ENCODE measurements at places on chromosomes 12 and 14. TPM values are rescaled to one million over a fixed set of nuclear protein-coding genes. Genes with fewer than 3 reads are reported as not detected.

- no peak for DNase-seq
These were observed 17.1 kb downstream of the SLC35F4 start for GRCh38 chr14:57848786-57849185.

ANG gene
- total RNA-seq, result 1.7 TPM

GRCh38 chr14:20657216-20658211 is 16.0 kb upstream of the OR6S1 start:
- DNase-seq, result no peak

ST8SIA1 gene
- 22.0 TPM for total RNA-seq

DNA sequence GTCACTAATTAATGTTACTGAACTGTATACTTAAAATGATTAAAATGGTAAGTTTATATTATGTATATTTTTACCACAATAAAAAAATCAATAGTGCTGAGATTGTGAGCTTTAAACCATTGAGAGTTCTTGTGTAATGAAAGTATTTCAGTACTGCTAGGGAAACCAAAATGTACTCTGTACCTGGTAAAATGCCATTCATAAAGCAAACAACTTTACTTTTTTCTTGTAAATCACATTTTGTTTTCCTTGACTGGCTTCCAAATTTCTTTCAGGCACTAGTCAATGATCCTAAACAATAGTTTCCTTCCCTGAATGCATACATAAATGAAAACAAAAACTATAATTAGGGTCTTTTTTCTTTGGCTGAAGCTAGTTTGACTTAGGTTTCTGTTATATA is 29.4 kb upstream of the SNRPF start:
- no peak for DNase-seq

GRCh38 chr12:73998894-73999293 is 538.7 kb upstream of the ATXN7L3B start:
- no peak for DNase-seq

- DNase-seq, result no peak
These were observed 130.4 kb upstream of the PARP11 start for GRCh38 chr12:4003576-4003975.

POTEG gene
- total RNA-seq, result not detected

PLEKHG7 gene
- total RNA-seq, result not detected

- DNase-seq, result no peak
These were observed 29.6 kb upstream of the SLC6A13 start for GRCh38 chr12:292186-292585.

DNA sequence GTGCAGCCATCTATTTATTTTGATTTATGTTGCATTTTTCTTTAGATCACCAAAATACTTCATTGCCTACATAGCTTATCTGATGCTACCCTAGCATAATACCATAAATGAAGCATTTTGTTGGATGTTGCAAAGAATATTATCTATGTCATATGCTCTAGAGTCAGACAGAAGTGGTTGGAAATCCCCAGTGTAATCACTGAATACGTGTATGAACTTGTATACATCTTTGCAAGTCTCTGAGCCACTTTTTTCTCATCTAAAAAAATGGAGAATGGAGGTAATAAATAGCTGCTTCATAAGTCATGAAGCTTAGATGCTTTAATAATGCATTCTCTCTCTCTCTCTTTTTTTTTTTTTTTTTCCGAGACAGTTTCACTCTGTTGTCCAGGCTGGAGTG is 18.5 kb downstream of the EVL start:
- DNase-seq, result no peak

GRCh38 chr14:61751475-61751989 is 10.7 kb upstream of the SNAPC1 start:
- DNase-seq, result no peak

MYF5 gene
- not detected for total RNA-seq

GRCh38 chr14:23376482-23377197 is at the start of gene CMTM5:
CMTM5 (plus strand) TSS chr14:23377046; CDS start chr14:23377252, 206 bp downstream.
- peak; percentile 50 for DNase-seq

GRCh38 chr12:107543416-107543815 is 142.2 kb upstream of the PWP1 start:
- DNase-seq, result no peak

KRT4 gene
- not detected for total RNA-seq

DNA sequence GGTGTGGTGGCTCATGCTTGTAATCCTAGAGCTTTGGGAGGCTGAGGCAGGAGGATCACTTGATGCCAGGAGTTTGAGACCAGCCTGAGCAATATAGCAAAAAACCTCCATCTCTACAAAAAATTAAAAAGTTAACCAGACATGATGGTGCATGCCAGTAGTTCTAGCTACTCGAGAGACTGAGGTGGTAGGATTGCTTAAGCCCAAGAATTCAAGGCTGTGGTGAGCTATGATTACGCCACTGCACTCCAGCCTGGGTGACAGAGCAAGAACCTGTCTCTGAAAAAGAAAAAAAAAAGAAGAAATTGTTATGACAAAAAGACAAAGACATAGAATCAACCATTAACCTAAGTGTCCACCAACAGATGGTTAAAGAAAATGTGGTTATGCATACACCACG is 2.1 kb upstream of the ATP23 start:
- no peak for DNase-seq

CTSG gene
- total RNA-seq, result not detected

- no peak for DNase-seq
These were observed 282.8 kb downstream of the EGLN3 start for GRCh38 chr14:33668066-33668465.

Data from glutamatergic neuron (in vitro differentiated cells).